Naive thymus-derived CD4-positive, alpha-beta T cell (primary cell): ENCODE measurements at places on chromosomes 2 and 18. TPM values are rescaled to one million over a fixed set of nuclear protein-coding genes. Genes with fewer than 3 reads are reported as not detected.

DNA sequence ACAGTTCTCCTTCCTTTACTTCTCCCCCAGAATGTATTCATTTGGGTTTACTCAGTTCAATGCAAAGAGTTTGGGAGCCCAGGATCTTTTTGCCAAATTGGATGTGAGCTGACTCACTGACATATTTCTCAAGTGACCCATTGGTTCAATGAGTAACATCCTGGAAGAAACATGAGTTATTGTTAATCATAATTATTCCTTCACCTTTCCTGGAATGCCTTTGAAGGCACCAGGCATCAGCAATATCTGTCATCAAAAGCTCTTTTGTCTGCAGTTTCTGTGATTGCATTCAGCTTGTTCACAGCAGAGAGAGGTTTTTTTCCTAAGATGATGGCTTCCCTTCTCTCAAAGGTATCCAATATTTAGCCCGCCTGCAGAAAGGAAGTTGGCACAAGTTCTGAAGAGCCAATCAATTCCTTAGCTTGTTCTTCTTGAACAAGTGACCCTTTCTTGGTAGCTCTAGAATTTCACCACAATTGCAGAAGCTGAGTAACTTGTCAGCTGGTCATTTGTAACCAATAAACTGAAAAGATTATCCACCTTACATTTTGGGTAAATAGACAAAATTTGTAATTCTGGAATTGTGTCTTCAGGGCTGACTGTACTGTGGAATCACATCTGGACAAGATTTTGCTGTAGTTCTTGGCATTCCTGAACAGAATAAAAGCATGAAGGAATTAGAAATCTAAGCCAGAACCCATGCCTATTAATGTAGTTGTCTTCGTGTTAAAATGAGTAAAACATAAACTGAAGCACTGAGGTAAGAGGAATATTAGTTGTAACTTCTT is 72.2 kb upstream of the TMEM17 start:
- DNase-seq = no peak

DNA sequence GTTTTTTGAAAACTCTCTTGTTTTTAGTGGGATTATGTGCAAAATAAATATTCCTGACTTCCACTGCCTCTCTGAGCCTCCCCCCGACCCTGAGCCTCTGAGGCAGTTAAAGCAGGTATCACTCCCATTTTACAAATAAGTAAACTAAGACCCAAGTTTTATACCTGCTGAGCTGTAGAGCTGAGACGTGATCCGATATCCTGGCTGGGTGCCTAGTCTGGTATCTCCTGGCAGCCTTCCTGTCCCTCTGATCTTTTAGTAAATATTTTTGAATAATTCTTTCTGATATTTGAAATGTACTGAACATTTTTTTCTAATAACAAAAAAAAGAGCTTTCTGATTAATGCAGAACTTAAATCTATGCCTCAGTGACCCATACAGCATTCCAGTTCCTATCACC is 108.3 kb upstream of the NOSTRIN start:
- DNase-seq = no peak

GRCh38 chr2:45373534-45373933 is 237.5 kb downstream of the SRBD1 start:
- DNase-seq = no peak

GRCh38 chr2:98478907-98479306 is 34.2 kb downstream of the INPP4A start:
- DNase-seq = no peak

GRCh38 chr2:194380011-194380410 is 1277.0 kb upstream of the SLC39A10 start:
- DNase-seq = no peak

DNA sequence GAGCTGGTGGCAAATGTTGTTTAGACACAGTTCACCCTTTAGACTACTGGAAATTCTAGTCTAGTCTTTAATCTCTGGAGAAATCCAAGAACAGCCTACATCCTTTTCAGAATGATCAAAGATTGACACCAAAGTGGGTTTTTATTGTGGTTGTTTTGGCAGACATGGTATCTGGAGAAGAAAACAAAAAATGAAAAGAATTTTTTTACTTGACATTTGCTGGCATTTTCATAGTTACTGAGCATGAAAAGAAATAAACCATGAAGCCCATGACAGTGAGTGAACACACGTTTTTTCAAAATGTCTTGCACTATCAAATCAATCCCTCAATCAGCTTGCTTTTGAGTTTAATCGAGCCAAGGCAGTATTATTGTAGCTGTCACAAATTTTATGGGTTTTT is 125.3 kb downstream of the CCBE1 start:
- no peak for DNase-seq

DNA sequence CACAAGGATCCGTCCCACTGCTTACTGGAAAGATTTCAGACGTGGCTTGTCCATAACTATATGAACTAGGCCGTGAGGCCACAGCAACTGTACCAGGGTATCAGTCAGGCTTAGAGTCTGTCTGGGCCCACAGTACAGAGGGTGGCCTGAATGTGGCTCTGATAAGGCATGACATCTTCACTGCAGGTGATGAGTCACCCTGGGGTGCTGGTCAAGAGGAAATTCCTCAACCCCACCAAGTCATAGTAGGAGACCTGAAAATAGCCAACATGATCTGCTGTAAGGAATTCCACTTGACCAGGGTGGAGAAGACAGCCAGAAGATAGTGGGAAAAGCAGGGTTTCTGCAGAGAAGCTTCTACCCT is 107.7 kb downstream of the INHBB start:
- DNase-seq = no peak

DNA sequence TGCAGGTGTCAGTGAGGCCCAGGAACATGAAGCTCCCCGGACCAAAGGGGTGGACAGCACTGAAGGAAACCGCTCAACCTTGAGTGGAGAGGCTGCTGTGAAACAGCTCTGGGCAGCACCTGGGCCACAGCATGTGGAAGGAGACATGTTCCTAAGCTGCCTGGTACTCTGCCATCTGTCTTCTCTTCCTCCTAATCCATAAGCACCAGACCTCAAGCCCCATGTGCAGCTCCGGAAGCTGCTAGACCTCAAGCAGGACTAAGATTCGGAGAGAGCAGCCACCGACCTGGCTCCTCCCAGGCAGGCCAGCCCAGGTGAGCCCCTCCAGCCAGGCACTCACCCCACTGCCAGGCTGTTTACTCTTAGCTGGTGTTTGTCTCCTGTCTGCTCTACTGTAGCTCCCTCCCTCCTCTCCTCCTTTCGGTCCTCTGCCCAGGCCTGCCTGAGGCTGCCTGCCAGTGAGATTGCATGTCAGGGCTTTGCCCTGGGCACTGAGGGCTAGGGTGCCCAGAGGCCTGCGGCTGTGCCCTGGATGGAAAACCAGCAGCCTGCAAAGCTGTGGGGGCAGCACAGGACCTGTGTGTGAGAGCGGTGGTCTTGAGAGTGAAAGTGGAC is 53.7 kb downstream of the BCL11A start:
- DNase-seq = no peak

Gene AFG3L2
- total RNA-seq = 42.3 TPM

Gene G6PC2
- not detected for total RNA-seq

Gene CCDC74B
- 0.16 TPM for total RNA-seq

Gene IL18R1
- 44.7 and 52.8 TPM in 2 replicates for total RNA-seq
